ENCODE measurements at places on chromosomes 11 and 22.

GRCh38 chr11:47854667-47855066 is 6.5 kb upstream of the NUP160 start:
- no peak for DNase-seq

DNA sequence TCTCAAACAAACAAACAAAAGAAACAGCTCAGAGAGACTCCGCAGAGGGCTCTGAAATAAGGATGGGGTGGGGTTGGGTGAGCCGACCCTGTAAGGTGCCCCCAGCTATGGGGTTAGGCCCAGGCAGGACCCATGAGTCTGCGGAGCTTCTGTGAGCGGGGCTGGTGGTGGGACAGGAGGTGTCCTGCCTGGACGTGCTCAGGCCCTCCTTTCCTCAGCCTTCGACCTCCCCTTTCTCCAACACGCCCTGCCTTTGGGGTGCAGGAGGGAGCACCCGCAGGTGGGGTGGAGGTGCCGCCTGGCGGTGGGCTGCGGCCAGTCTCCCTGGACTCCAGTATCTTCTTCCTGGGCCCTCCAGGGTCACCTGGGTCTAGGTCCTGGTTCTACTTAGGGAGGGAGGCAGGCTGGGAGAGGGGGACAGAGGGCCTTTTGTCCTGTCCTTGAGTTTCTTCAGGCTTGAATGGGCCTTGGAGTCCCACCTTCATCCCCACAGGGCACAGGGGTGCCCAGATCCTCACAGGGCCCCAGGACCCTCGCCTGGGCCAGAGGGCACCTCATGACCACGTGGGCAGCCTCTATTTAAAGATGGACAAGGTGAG is 12.3 kb downstream of the PRR33 start:
- no peak for DNase-seq

DNA sequence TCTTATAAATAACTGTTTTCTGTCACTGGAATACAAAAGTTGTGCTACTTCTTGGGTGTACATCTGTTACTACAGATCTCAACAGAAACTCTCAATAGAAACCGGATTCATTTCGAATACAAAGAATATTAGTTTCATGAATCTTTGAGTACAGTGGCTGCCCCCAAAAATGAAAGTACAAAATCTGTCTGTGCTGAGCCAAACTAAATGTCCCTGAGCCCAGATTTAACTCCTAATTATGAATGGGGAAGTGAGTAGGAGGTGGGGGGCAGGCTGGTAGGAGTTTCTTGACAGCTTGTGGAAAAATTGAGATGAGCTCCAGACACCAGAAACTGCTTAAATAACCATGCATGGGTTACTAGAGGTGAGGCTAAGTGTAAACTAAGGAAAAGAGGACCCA is 41.6 kb downstream of the PITPNB start:
- no peak for DNase-seq

GRCh38 chr11:45745065-45745811 is 59.7 kb upstream of the SLC35C1 start:
- no peak for DNase-seq

- no peak for DNase-seq
These were observed 313.6 kb downstream of the ETS1 start for GRCh38 chr11:128273736-128274135.

DNA sequence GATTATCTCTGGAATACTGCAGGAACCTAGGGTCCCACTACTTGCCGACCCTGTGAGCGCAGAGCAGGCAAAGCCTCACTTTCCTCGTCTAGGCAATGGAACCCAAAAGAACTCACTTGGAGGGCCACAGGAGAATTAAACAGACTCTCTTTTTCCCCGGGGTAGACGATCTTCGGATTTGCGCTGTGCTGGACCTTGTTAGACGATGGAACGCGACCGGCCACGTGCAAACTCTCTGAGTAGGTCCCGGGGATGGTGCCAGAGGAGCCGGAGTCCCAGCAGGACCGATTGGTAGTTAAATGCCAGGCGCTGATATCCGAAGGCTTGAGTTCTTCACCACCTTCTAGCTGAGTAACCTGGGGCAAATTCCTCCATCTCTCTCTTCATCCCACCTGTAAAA is 1.0 kb upstream of the SLC1A2 start:
- no peak for DNase-seq

DNA sequence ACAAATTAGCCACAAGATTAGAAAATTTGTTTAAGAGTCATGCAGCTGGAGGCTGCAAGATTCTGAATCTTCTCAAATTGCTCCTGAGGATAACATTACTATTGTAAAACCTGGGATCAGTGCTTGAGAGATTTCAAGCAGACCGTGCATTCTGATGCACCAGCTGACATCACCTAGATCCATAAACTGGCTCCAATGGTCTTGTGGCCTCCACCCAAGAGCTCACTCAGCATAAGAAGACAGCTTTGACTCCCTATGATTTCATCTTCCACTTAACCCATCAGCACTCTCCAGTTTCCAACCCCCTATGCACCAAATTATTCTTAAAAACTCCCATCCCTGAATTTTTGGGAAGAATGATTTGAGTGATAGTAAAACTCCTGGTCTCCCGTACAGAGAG is 1007.9 kb upstream of the TENM4 start:
- DNase-seq: no peak

Measured in Caki2 (cell line).